ENCODE measurements at places on chromosomes 12 and 14.

- DNase-seq, result no peak
These were observed 11.1 kb downstream of the KRT77 start for GRCh38 chr12:52692254-52692653.

- no peak for DNase-seq
These were observed 5.1 kb upstream of the TCL1B start for GRCh38 chr14:95681153-95681552.

GRCh38 chr12:64796205-64796845, 28.1 kb upstream of the TBC1D30 start:
- DNase-seq, result peak; percentile 61

DNA sequence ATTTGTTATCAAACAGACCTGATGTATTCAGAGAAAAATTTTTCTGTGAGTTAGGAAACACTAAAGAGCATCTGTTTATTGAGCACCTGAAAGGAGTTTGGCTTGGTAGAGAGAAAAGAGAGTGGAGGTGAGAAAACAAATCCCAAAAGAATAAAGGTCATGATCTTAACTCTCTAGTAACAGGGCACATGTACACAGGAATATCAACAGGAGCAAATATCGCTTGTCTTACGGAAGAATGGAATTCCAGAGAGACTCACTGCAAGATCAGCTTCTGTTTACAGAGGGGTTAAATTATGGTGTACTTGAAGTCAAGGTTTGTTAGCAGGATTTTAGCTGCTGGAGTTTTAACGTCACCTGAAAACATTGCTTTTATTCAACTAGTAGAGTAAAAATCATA, 78.8 kb downstream of the SPPL3 start:
- no peak for DNase-seq

DNA sequence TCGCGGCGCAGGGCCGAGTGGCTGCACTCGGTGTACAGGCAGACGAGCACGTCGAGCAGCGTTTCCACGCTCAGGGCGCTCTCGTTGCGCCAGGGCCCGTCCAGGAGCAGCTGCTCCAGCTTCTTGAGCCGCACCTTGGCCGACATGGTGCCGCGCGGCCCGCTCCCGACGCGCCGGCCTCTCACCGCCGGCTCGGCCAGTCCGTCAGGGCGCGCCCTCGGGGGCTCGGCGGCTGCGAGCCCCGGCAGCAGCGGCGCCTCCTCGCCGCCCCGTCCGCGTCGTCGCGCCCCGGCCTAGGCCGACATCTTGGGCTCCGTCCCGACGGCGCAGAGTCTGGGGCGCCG, 349 bp downstream of the CDC42BPB start:
- no peak for DNase-seq

DNA sequence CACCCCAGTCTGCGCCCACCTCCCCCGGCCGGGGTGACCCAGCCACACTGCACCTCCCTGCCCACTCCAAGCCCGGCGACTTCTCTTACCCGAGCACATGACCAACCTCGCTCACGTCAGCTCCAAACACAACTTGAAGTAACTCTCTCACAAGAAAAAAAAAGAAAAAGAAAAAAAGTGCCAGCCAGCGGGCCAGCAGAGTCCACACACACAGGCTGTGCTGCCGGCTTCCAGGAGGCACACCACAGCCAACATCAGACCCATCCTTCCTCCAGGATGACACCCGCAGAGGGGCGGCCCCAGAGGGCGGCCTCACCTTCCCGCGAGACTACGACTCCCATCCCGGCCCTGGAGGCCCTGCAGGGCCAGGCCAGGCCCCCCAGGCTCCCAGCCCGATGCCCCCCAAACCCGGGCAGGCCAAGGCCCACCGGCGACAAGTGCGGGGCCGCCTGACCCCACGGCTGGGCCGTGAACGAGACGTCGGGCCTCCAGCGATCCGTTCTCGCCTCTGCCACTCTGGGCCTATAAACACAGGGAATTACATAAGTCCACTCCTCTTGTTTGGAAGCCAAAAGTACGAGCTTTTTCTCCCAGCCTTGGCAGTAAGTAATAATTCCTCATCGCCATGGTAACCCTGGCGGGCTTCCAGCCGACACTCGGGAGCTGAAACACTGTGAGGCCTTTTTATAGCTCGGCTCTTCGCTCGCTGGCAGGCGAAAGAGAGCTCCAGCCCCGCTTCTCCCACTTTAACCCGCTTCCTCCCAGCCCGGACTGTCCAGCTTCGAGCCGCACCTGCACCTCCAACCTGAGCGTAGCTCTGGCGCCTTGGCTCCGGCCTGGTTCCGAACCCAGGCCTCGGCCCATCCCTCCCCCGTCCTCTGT, 49.1 kb downstream of the NCOR2 start:
- peak; percentile 79 for DNase-seq

- no peak for DNase-seq
These were observed 7.6 kb downstream of the EVL start for GRCh38 chr14:100072783-100073346.

- peak; percentile 84 for DNase-seq
These were observed 40.9 kb upstream of the PLEKHA5 start for GRCh38 chr12:19088606-19089005.

All from WERI-Rb-1 (cell line).